Activated T-cell treated with anti-CD3 and anti-CD28 coated beads, Interleukin-2, amount 50 U/mL, for 4 hours (primary cell): ENCODE measurements at places on chromosomes 1 and 21.

GRCh38 chr1:207009182-207009850, 23.2 kb downstream of the C1orf116 start:
- DNase-seq: no peak

- no peak for DNase-seq
Observed at GRCh38 chr1:54253480-54253879, 53.5 kb downstream of the MRPL37 start.

GRCh38 chr1:109170035-109170764, 43.5 kb upstream of the SARS1 start:
- no peak for DNase-seq

GRCh38 chr1:232372841-232373440, 257.0 kb downstream of the SIPA1L2 start:
- DNase-seq: no peak

DNA sequence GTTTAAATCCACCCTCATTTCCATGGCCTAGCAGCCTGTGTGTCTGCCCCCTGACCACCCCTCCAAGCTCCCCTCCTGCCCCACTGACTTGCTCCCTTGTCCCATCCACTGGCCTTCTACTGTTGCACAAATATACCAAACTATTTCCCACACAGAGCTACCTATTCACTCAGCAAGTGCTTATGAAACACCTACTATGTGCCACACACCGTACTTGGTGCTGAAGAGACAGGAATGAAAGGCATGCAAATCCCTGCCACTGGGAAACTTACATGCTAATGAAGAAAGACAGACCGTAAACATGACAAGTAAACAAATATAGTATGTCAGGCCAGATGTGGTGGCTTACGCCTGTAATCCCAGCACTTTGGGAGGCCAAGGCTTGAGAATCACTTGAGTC, 49.9 kb upstream of the CAPZB start:
- no peak for DNase-seq

DNA sequence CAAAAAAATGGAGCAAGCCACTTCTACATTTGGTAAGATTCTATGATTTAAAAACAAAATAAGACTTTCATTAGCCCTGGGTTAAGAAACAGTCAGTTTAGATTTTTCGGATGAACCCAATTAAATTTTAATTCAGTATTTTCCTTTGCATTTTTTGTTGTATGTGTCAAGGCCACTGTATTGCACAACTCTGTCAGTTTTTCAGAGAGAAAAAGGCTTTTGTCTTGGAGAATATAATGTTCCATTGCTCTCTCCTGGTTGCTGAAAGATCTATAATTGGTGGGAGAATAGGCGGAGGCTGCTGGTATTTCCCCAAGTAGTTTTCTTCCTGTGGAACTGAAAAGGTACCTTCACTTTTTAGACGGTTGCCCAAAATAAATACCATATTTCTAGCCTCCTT, 84.6 kb downstream of the NEGR1 start:
- no peak for DNase-seq

- DNase-seq: no peak
Observed at GRCh38 chr1:94543893-94544635, 2.5 kb upstream of the F3 start.

DNA sequence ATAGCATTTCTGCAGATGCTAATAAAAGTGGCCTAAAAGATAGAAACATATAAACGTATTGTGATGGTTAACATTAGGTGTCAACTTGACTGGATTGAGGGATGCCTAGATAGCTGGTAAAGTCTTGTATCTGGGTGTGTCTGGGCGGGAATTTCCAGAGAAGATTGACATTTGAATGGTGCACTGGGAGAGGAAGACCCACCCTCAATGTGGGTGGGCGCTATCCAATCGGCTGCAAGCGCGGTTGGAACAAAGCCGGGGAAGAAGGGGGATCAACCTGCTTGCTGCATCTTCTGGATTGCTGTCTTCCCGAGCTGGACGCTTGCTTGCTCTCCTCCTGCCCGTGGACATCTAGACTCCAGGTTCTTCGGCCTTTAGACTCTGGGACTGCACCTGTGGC, 114.0 kb upstream of the ZNF644 start:
- no peak for DNase-seq
